ENCODE measurements at places on chromosomes 5 and 9.

GRCh38 chr5:6773342-6774035 lies 60.3 kb downstream of the TENT4A start:
- peak; percentile 24 for DNase-seq

DNA sequence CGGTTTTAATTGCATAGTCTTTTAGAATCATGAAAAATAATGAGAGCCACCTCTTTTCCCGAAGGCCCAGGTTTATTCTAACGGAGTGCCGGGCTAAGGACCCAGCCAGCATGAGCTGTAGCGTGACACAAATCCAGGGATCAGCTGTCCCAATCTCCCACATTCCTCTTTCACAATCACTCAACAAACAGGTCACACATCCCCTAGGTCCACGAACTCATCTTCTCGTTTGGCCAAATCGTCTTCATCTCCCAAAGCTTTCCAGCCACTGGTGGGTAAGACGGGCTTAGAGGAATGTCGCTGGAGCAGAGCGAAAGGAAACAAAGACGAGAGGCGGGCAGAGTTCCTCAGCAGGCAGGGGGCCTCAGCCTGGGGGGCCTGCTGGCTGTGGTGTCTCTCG lies 55.5 kb upstream of the GOLPH3 start:
- DNase-seq: no peak

DNA sequence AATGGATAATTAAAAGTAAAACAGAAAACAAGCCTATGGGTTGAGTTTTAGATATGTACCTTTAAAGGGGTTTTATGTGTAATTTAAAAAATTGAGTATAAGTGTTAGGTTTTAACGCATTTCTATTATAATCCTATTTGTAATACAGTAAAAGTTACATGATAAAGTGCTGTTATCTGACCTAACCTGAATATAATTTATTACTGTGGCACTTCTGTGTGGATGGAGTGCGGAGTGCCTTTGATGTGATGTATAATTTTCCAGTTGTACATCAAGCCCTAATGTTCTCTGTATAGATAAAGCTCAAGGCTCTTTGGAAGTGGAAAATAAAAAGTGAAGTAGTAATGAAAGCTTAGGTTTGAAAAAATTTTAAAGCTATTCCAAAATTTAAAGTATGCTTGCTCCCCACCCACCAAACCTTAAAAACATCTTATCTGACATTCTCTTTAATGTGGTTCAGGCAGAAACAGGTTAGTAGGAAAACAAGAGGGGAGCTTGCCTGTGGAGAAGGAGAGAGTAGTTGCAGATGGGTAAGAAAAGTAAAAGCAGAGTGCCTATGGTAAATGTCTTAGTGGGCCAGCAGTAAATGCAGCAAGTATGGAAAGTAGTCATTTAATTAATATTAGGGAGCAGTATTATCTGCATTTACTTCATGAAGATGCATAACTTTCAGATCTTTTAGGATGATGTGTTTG lies 4.0 kb downstream of the MATR3 start:
- no peak for DNase-seq

GRCh38 chr5:177319913-177320588 lies 8.4 kb upstream of the MXD3 start:
- DNase-seq: no peak

- no peak for DNase-seq
Measured at GRCh38 chr5:148855249-148856008, 29.0 kb downstream of the ADRB2 start.

DNA sequence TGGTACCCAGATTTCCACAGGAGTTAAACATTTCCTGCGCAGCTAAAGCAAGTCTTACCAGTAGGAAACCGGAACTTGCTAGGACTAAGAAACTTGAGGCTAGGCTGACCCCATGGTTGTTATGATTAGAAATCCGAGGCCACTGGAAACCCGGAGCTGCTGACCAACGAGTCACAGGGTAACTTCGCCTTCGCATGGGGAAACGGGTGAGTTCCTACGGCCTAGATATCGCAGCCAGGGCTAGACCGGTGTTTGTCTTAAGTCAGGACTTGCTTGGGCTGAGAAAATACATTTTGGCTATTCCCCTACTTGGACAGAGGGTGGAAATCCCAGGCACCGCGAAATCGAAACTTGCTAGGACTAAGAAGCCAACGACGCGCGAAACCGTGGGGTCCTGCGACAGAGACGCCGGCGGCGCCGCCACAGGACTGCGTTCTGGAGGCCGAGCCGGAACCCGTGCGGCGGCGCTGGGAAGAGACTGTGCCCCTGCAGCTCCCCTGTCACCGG lies 1.6 kb upstream of the ANXA2R start:
- DNase-seq: peak; percentile 53

DNA sequence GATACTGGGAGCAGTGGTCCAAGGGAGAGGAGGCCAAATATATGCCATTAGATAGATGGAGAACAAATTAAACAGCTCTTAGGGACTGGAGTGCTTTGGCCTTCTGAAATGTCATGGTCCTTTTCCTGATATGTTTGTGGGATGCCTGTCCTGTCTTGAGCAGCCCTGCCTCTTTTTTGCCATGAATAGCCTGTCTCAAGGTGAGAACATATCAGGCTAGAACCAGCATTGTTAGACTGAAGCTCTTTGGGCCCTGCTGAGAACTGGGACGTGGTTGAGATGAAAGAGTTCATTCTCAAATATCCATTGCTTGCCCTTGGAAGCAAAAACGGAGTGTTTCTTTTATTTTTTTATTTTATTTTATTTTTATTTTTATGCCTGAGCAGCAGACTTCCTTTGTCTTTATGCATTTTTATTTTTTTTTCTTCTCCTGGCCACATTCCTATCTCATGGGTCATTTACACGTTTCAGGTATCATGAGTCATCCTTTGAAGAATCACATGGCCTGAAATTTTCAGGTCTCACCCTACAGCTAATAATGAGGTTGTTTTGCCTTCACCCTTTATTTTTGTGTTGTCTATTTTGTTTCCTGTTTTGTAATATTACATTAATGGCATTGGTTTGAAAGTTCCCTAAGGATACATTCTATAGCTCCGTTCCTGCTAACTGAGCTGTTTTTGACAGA lies 371.4 kb downstream of the PSAT1 start:
- DNase-seq: no peak

- DNase-seq: no peak
Measured at GRCh38 chr9:83920469-83920926, 734 bp downstream of the KIF27 start.

DNA sequence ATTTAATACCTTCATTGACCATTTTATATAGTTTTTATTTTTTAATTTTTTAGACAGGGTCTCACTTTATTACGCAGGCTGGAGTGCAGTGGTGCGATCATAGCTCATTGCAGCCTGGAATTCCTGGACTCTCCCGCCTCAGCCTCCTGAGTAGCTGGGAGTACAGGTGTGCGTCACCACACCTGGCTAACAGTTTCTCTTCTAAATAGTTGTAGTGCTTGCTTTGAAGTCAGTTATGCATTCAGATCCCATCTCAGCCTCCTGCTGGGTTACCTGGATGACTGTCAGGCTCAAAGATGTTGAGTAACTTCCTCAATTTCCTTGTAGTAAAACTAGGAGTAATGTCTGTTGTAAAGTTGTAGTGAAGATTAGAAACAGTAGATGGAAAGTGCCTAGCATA lies 21.4 kb downstream of the SNX18 start:
- no peak for DNase-seq

- no peak for DNase-seq
Measured at GRCh38 chr5:142322747-142323479, 1.9 kb downstream of the SPRY4 start.

DNA sequence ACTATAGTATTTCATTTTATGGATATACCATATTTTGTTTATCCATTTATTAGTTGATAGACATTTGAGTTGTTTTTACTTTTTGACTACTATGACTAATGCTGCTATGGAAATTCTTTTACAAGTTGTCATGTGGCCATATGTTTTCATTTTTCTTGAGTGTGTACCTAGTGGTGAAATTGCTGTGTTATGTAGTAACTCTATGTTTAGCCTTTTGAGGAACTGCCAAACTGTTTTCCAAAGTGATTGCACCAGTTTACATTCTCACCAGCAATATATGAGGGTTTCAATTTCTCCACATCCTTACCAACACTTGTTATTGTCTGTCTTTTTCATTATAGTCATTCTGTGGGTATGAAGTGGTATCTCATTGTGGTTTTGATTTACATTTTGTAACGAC lies 75.4 kb downstream of the GRIA1 start:
- DNase-seq: no peak

GRCh38 chr5:132027027-132027426 lies 15.6 kb upstream of the ACSL6 start:
- no peak for DNase-seq

DNA sequence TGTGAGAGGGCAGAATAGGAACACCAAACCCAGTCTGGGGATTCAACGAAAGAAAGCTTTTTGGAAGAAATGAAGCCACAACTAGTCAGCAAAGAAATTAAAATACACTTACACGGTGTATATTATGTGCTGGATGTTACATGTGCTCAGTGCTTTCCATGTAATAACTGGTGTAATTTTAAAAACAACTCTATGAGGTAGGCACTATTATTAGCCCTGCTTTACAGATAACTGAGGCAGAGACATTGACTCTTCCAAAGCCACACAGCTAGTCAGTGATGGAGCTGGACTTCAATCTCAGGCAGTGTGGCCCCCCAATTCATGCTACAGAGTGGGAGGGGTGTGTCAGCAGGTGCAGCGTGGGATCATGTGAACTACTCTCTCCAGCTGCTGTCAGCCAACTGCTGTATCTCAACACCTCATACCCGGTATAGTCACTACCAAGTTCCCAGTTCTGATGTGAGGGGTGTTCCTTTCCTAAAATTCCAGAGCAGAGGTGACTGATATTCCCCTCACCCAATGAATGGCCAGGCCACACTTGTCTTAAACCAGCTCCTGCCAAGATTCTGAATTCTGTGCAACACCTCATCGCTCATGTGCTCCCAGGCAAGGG lies 33.8 kb upstream of the TJP2 start:
- no peak for DNase-seq

GRCh38 chr9:93262537-93263310 lies 78.8 kb downstream of the WNK2 start:
- DNase-seq: no peak

- DNase-seq: no peak
Measured at GRCh38 chr9:98555651-98556465, 152.9 kb downstream of the GABBR2 start.

- no peak for DNase-seq
Measured at GRCh38 chr9:130732136-130732535, 38.6 kb downstream of the EXOSC2 start.

- DNase-seq: no peak
Measured at GRCh38 chr5:72251386-72251785, 68.7 kb downstream of the MRPS27 start.

- no peak for DNase-seq
Measured at GRCh38 chr5:157109744-157110143, 900 bp upstream of the HAVCR2 start.

GRCh38 chr5:16713386-16713928 lies 96.7 kb upstream of the RETREG1 start:
- peak; percentile 76 for DNase-seq

DNA sequence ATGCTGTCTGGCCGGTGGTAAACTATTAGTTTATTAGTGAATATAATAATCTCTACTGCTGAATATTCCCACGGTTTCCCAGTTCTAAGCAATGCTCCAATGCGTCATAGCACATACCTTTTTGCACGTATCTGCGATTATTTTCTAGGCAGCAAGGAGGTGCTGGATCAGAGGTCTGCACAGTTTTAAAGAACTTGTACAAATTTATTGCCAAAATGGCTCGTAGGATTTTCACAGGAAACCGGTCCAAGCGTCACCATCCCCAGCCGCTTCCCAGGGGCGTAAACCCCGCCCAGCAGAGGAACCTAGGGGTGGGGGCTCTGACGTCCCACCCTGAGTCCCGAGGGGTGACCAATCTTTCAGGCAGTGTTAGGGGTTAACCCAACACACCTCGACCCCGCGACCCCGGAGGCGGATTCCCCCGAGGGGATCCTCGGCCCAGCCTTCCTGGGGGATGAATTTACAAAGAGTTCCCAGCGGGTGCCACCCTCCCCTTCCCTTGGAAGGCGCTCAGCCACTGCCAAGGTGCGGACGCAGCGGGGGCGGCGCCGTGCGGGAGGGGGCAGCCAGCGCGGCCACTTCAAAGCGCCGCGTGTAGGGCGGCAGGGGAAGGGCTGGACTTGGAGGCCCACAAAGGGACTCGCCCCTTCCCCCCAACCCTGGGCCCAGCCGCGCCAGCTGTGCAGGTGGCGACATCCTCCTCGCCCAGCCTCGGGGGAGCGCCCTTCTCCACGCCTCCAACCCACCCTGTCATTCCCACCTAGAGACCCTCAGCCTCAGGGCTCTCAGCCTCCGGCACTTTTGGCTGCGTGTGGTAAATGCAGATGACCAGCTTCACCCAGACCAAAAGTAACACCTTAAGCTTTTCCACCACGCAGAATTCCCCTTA lies 43.5 kb upstream of the TCF7 start:
- DNase-seq: no peak

- DNase-seq: no peak
Measured at GRCh38 chr9:69380301-69380700, 55.3 kb downstream of the ENTREP1 start.

GRCh38 chr9:101778332-101778731 lies 39.9 kb upstream of the GRIN3A start:
- no peak for DNase-seq

DNA sequence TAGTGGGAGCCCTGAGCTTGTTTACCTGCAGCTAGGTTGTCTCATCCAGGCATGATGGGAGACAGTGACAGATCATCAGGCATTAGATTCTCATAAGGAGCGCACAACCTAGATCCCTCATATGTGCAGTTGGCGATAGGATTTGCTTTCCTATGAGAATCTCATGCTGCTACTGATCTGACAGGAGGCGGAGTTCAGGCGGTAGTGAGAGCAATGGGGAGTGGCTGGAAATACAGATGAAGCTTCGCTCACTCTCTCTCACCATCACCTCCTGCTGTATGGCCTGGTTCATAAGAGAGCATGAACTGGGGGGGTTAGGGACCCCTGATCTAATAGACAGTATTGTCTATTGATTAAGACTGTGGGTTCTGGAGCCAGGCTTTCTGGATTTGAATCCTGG lies 24.9 kb downstream of the SMAD5 start:
- DNase-seq: no peak

GRCh38 chr5:4630031-4630430 lies 510.1 kb upstream of the ADAMTS16 start:
- DNase-seq: no peak

DNA sequence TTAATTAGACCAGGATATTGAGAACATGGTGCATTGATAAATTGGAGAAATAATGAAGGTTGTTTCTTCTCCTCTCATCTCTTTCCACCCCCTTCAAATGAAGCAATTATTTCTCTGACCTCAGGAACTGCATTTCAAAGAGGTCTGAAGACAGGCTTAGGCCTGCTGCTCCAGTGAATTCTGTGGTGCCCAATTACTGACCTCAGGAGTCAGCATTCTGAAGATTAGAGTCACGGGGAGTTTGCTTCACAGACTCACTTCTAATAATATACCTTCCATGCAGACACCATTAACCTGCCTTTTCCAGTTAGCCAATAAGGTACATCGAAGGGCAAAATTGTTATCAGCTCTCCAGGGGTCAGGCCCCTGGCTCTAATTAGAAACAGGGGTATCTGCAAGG lies 270.9 kb downstream of the GAS1 start:
- DNase-seq: no peak

DNA sequence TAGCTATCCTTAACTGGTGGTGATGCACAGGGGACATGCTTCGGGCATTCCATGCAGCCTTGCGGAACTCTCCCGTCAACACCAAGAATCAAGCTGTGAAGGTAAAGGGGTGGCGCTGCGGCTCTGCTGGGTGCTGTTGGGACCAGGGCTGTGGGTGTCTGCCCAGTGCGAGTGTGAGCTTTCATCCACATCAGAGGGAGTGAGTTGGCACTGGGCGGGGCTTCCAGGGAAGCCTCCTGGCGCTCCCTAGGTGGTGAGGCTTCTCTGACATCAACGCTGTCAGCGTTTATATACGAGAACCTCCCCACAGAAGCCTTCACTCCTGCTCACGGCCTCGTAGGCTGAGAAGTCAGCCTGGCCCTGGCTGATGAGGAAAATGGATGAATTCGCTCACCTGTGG lies 11.7 kb downstream of the ARPC5L start:
- peak; percentile 41 for DNase-seq

All from anterior cingulate cortex (tissue), 58 donors.